ENCODE measurements at places on chromosomes 12 and 14. TPM values are rescaled to one million over a fixed set of nuclear protein-coding genes. Genes with fewer than 3 reads are reported as not detected.

GRCh38 chr14:92922155-92922735, 705 bp upstream of the CHGA start:
- no peaks in the 10 kb centered on the region for H3K4me1 ChIP-seq
- DNase-seq = no peak
- H3K27me3 ChIP-seq = peaks cover 34% of the 10 kb centered on the region
- no peaks in the 10 kb centered on the region for H3K36me3 ChIP-seq

DNA sequence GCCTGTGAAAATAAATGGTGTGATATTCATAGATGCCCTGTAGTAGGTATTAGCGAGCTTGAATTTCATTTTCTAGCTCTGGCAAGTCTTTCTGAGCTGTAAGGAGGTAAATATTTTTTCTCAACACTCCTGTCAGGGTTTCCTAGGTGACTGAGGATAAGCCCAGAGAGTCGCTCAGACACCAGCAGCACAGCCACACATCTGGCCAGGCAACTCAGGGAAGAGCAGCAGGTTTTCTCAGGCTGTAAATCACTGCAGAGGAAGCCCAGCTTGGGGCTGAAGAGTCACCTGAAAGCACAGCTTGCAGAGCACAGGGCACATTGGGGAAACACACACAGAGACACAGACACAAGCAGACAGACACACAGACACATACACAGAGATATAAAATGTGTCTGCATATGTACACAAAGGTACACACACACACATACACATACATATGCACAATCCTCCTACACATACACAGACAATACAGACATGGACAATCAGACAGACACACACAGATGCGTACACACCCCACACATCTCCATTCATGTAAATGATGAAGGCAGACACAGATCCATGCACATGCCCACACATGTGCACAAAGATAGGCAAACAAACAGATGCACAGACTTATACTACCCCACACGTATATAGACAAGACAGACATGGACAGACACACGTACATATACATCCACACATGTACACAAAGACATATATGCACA, 232.0 kb upstream of the TMTC1 start:
- peaks cover 10% of the 10 kb centered on the region for H3K4me1 ChIP-seq
- H3K4me3 ChIP-seq = no peak overlapping the region
- H3K27ac ChIP-seq = no peak overlapping the region
- DNase-seq = no peak
- H3K36me3 ChIP-seq = no peaks in the 10 kb centered on the region

DNA sequence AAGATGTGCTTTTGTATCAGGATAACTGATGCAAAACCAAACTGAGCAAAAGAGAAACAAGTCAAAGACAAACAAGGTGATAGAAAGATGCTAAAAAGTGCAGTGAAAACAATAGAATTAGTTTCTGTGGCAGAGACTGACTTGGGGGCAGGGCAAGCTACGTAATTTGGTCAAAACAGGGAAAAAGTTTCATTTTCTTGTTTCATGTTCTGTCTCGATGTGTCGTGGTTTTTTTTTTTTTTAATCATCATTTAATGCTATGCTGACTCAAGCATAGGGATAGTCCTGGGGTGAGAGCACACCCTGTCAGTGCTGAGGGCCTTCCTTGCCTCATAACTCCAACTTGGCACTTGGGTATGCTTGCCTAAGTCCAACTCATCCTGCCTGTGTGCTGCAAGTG, 144.1 kb upstream of the PTPRQ start:
- DNase-seq = no peak
- H3K36me3 ChIP-seq = no peaks in the 10 kb centered on the region
- no peak overlapping the region for H3K4me3 ChIP-seq
- H3K27me3 ChIP-seq = peaks cover 3% of the 10 kb centered on the region
- no peak overlapping the region for H3K27ac ChIP-seq

DNA sequence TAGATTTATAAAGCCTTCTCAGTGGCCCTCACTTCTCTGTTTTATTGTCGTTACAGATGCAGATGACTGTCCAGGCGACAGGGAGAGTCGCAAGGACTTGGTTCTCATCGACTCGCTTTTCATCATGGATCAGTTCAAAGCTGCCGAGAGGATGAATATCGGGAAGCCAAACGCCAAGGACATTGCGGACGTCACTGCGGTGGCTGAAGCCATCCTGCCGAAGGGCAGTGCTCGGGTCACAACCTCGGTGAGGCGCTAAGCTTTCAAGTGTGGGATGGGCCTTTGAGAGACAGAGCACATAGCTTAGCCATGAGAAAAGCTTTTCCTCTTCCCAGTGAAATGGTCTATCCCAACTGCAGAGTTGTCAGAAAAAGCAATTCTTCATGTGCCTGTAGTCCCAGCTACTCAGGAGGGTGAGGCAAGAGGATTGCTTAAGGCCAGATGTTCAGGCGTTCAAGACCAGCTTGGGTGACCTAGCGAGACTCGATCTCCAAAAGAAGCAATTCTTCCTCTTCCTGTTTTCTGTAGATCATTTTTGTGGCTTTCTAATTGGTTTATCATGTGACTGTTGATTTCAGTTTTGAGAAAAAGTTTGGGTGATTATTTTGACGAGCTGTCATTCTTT, 56.4 kb downstream of the EP400 start:
- H3K36me3 ChIP-seq = peaks cover 25% of the 10 kb centered on the region
- no peak overlapping the region for H3K27ac ChIP-seq
- H3K4me1 ChIP-seq = peaks cover 27% of the 10 kb centered on the region
- DNase-seq = no peak
- H3K27me3 ChIP-seq = peaks cover 2% of the 10 kb centered on the region
- no peak overlapping the region for H3K4me3 ChIP-seq

- H3K27me3 ChIP-seq = peaks cover 20% of the 10 kb centered on the region
- no peak overlapping the region for H3K4me3 ChIP-seq
- no peak for DNase-seq
- no peaks in the 10 kb centered on the region for H3K4me1 ChIP-seq
Measured at GRCh38 chr14:58598028-58598803, 39.5 kb upstream of the DACT1 start.

GRCh38 chr14:88616697-88617096, 53.9 kb downstream of the ZC3H14 start:
- peaks cover 59% of the 10 kb centered on the region for H3K4me1 ChIP-seq
- no peak overlapping the region for H3K27ac ChIP-seq
- peaks cover 39% of the 10 kb centered on the region for H3K36me3 ChIP-seq
- no peaks in the 10 kb centered on the region for H3K27me3 ChIP-seq
- DNase-seq = no peak

- H3K36me3 ChIP-seq = peaks cover 12% of the 10 kb centered on the region
- peaks cover 2% of the 10 kb centered on the region for H3K27me3 ChIP-seq
- peak overlapping the region; percentile 98 for H3K4me3 ChIP-seq
- peak; percentile 80 for DNase-seq
- peak overlapping the region; percentile 99 for H3K27ac ChIP-seq
Measured at GRCh38 chr12:112419297-112420133, 768 bp downstream of the PTPN11 start.

- H3K27me3 ChIP-seq = no peaks in the 10 kb centered on the region
- H3K36me3 ChIP-seq = no peaks in the 10 kb centered on the region
- no peak overlapping the region for H3K27ac ChIP-seq
- no peak overlapping the region for H3K4me3 ChIP-seq
- DNase-seq = no peak
Measured at GRCh38 chr12:110766311-110767154, 23.8 kb upstream of the PPP1CC start.

GRCh38 chr12:22286569-22286968, 47.9 kb downstream of the ST8SIA1 start:
- H3K36me3 ChIP-seq = no peaks in the 10 kb centered on the region
- peak; percentile 32 for DNase-seq
- peaks cover 9% of the 10 kb centered on the region for H3K27me3 ChIP-seq

Gene KLRD1
- 0.22 TPM for total RNA-seq

GRCh38 chr12:31702047-31702446, 26.8 kb downstream of the AMN1 start:
- no peaks in the 10 kb centered on the region for H3K27me3 ChIP-seq
- H3K36me3 ChIP-seq = no peaks in the 10 kb centered on the region
- DNase-seq = peak; percentile 9
- peaks cover 12% of the 10 kb centered on the region for H3K4me1 ChIP-seq
- H3K27ac ChIP-seq = no peak overlapping the region

DNA sequence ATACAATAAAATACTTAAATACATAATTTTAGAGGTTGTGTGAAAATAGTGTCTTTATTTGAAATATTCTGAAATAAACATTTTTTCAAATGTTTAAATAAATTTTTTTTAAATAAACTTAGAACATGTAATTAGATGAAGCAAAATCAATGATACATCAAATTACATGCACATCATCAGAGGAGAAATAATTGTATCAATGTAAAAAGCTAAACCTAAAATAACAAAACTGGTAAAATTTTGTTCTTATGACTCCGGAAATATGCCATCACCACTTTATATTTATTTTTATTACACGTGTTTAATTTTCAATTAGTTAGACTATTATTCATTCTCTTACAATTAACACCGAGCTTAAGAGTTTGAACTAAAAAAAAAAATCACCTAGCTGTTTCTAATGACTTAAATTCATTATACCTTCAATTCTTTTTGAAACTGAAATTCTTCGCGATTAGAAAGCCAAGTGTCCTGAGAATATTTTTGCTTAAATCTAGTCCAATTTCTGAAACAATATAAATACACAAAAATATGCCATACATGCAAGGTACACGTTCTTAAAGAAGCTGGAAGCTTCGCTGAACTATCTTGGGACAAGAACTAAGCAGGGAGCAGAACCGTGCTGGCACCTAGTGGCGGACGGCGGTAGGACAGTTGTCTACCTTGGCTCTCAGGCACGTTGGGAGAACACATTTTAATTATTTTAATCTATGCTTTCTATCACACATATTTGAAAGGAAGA, 230.5 kb downstream of the SLC25A21 start:
- H3K4me1 ChIP-seq = peaks cover 45% of the 10 kb centered on the region
- H3K36me3 ChIP-seq = no peaks in the 10 kb centered on the region
- H3K27me3 ChIP-seq = peaks cover 2% of the 10 kb centered on the region
- no peak overlapping the region for H3K27ac ChIP-seq
- H3K4me3 ChIP-seq = no peak overlapping the region
- peak; percentile 47 for DNase-seq

- H3K27ac ChIP-seq = no peak overlapping the region
- peaks cover 25% of the 10 kb centered on the region for H3K27me3 ChIP-seq
- DNase-seq = no peak
- H3K4me1 ChIP-seq = 0 out of 2 replicates have a peak, but pooled peaks cover 6% of the 10 kb centered on the region
- no peak overlapping the region for H3K4me3 ChIP-seq
Measured at GRCh38 chr14:75487155-75487671, 35.1 kb upstream of the BATF start.

DNA sequence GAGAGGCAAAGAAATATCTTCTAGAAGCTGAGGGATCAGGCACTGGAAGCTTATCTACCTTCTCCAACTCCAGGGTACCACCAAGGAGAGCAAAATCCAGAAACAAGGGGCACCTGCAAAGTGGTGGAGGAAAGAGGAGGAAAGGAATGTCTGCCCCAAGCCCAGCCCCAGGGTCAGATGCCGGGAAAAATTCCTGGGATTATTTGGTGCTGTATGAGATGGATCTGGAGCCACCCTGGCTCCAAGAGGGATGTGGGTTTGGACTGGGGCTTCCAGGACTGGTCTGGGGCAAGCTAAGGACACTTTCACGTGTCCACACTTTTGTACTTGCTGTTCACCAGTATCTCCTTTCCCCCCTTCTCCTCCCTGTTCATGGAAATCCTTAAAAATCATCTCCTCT, 69.8 kb downstream of the DPF3 start:
- H3K36me3 ChIP-seq = no peaks in the 10 kb centered on the region
- DNase-seq = no peak
- no peak overlapping the region for H3K27ac ChIP-seq
- no peak overlapping the region for H3K4me3 ChIP-seq

DNA sequence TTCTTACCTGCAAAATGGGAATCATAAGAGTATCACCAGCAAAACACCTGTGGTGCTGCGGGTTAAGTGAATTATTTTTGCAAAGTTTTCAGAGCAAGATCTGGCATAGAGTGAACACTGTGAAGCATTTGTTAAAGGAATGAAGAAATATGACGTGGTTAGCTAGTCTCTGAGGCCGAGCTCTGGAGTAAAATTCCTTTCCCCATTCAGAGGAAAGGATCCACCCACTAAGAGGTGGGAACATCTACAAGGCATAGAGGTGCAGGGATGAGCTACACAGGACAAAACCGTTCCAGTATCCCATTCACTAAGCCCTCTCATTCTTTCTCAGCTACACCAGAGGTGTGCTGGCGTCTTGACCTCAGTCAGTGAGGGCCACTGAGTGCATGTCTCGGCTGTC, 48.5 kb downstream of the JAG2 start:
- peaks cover 45% of the 10 kb centered on the region for H3K27me3 ChIP-seq
- no peak overlapping the region for H3K27ac ChIP-seq
- H3K4me3 ChIP-seq = no peak overlapping the region
- peaks cover 4% of the 10 kb centered on the region for H3K36me3 ChIP-seq

GRCh38 chr14:45246691-45247090, 6.3 kb downstream of the MIS18BP1 start:
- H3K36me3 ChIP-seq = peaks cover 7% of the 10 kb centered on the region
- no peak for DNase-seq
- no peaks in the 10 kb centered on the region for H3K27me3 ChIP-seq
- no peak overlapping the region for H3K4me3 ChIP-seq
- H3K27ac ChIP-seq = no peak overlapping the region
- peaks cover 33% of the 10 kb centered on the region for H3K4me1 ChIP-seq

Gene HOXC12
- not detected for total RNA-seq

GRCh38 chr12:51631591-51631990, 40.6 kb downstream of the SCN8A start:
- H3K4me3 ChIP-seq = peak overlapping the region; percentile 63
- H3K27me3 ChIP-seq = no peaks in the 10 kb centered on the region
- H3K4me1 ChIP-seq = peaks cover 74% of the 10 kb centered on the region
- 0 out of 2 replicates have a peak, but pooled peaks cover 4% of the 10 kb centered on the region for H3K36me3 ChIP-seq

GRCh38 chr14:72024043-72024407, 91.8 kb downstream of the RGS6 start:
- no peaks in the 10 kb centered on the region for H3K36me3 ChIP-seq
- H3K27me3 ChIP-seq = no peaks in the 10 kb centered on the region
- H3K4me1 ChIP-seq = no peaks in the 10 kb centered on the region

Gene C12orf56
- total RNA-seq = not detected

- peaks cover 48% of the 10 kb centered on the region for H3K36me3 ChIP-seq
- peaks cover 8% of the 10 kb centered on the region for H3K27me3 ChIP-seq
- H3K4me1 ChIP-seq = peaks cover 44% of the 10 kb centered on the region
- peak overlapping the region; percentile 99 for H3K27ac ChIP-seq
Measured at GRCh38 chr12:53452159-53453077, 516 bp downstream of the PCBP2 start.

DNA sequence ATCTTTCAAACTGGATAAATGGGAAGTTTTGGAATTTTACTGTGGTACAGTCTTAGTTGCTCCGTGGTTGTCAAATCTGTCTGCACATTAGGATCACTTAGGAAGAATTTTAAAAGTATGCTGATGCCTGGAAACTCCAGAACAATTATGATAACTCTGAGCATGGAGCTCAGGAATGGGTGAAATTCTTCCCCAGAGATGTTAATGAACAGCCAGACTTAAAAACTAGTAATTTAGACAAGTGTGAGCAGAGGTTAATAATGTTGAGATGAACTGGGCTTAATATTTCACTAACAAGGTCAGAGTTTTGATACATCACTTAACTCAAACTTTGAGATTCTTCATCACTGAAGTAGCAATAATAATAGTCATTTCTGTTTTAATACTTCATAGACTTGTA, 94.5 kb downstream of the NTS start:
- H3K36me3 ChIP-seq = no peaks in the 10 kb centered on the region
- DNase-seq = no peak
- no peak overlapping the region for H3K27ac ChIP-seq
- no peak overlapping the region for H3K4me3 ChIP-seq
- H3K27me3 ChIP-seq = no peaks in the 10 kb centered on the region
- no peaks in the 10 kb centered on the region for H3K4me1 ChIP-seq

Gene TEAD4
- total RNA-seq = 20.5 TPM
